Iris pigment epithelial cell (primary cell): ENCODE measurements at places on chromosomes 5 and 9.
A peak's percentile ranks its signal among the peaks of the same experiment; 100 is the strongest.

DNA sequence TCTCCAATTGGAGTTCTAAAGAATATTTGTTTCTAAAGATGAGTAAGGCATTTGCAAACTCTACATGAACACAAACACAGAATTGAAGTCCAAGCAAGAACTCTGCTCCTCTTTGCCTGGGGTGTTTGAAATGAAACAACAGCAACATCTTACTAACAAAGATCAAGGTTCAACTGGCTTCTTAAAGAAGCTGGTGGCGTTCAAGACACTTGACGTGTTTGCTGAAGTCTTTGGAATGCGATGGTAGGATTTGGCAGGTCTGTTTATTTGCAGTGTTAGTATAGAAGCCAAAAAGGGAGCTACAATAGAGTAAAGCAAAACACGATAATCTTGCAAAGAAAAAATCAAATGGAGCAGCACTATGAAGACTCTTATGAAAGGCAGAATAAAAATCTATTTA, 94.9 kb downstream of the BASP1 start:
- peak; percentile 30 for DNase-seq

GRCh38 chr5:1349246-1349645, 4.3 kb upstream of the CLPTM1L start:
- DNase-seq: no peak

DNA sequence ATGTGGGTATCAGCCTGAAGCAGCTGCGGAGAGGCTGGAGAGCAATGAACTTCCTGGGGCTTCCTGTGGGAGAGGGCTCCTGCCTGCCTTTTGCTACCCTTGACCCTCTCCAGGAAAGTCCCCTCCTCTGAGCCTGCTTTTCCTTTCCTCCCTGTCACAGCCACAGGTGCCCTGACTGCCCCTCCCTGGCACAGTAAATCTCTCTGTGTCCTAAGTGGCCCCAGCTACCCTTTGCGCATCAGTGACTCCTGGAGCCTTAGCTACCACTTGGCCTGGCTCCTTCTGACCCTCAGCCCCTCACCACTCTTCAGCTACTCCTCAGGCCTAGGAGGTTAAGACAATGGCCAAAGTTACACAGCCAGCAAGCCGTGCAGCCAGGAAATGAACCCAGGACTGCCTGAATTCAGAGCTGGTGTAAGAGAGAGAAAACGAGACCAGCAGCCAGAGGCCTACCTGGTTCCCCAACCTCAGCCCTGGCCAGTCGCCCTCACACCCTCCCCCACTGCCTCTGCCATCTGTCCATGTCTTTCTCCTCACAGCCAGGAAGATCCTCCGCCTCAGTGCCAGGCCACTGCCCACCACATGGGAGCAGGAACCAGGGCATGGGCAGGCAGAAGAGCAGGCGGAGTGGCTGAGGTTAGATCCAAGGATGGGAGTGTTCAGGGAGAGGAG, 18.6 kb downstream of the CNTFR start:
- DNase-seq: no peak

- DNase-seq: no peak
Observed at GRCh38 chr5:131550606-131551005, 84.4 kb downstream of the RAPGEF6 start.

DNA sequence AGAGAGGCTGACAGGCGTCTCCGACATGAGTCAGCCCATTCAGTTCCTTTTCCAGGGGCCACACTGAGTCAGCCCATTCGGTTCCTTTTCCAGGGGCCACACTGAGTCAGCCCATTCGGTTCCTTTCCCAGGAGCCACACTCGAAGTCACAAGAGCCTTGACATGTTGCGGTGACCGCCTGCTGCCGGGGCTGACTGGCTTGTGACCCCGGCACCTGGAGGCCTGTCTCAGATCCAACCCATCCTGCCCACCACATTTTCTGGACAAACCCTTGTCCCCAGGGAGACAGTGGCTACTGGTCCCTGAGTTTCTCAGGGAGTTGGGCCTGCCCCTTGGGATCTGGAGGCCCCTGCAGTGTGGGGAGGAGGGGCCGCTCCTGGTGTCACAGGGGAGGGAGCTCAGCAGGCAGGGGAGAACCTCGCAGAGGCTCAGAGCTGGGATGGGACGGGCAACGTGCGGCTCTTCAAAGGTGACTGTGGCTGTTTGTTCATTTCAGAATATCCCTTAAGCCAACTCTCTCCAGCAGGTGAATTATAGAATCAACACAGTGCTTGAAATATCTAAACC, 40.5 kb upstream of the LPCAT1 start:
- peak; percentile 50 for DNase-seq

DNA sequence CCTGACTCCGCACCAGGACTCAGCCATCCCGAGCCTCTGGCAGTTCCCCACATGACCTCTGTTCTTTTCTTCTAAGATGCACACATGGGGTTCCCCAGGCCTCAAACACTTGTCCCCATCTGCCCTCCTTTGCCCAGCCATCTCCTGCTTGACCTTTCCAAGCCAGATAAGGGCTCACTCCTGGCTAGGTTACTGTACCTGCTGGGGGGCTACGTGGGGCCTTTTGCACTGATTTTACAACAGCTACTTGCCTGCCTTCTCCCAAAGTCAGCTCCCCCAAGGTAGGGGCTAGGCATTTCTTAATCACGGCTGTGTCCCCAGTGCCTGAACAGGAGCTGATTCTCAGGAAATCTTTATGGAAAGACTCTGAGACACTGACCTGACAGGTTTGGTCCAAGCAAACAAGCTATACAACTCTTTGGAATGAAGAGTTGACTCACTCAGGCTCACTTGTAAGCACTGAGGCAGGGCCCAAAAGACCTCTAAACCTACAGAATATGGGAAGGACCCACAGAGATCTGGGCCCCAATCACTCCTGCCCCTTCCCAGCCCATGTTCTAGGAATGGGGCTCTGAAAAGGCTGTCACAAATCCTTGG, 2.5 kb downstream of the MACROH2A1 start:
- DNase-seq: no peak

GRCh38 chr9:99605016-99605743, 216.5 kb upstream of the NR4A3 start:
- no peak for DNase-seq

GRCh38 chr5:171093598-171093997, 215.4 kb upstream of the TLX3 start:
- peak; percentile 7 for DNase-seq

- DNase-seq: peak; percentile 64
Observed at GRCh38 chr5:176413255-176413565, 3.1 kb downstream of the CLTB start.

GRCh38 chr9:2691626-2692025, 25.7 kb upstream of the KCNV2 start:
- peak; percentile 25 for DNase-seq

- peak; percentile 70 for DNase-seq
Observed at GRCh38 chr5:72402381-72402890, 82.3 kb downstream of the PTCD2 start.

GRCh38 chr5:146919304-146919703, 40.7 kb upstream of the PPP2R2B start:
- no peak for DNase-seq

DNA sequence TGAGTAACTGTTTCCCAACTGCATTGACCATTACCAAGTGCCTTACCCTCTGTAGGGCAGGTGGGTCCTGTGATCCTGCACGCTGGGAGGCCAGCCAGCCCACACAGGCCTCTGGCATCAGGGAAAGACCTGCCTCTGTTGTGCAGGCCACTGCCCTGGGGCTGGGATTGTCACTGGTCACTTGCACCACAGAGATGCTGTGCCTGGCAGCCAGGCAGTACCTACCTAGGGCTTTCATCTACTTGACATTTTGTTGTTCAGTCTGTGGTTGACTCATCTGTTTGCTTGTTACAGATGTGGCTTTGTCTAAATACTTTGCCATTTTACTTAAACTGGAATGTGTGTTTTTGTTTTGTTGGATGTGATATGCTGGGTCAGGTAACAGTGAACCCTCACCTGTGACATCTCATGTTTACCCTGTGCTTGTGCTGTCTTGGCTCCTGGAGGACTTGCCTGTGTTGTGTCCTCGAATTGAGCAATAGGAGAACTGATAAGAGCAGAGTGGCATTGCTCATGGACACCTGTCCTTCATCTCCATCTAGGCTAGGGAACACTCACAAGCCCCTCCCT, 32.8 kb downstream of the SECISBP2 start:
- no peak for DNase-seq

GRCh38 chr9:12818431-12819000, 43.7 kb downstream of the LURAP1L start:
- DNase-seq: peak; percentile 60

DNA sequence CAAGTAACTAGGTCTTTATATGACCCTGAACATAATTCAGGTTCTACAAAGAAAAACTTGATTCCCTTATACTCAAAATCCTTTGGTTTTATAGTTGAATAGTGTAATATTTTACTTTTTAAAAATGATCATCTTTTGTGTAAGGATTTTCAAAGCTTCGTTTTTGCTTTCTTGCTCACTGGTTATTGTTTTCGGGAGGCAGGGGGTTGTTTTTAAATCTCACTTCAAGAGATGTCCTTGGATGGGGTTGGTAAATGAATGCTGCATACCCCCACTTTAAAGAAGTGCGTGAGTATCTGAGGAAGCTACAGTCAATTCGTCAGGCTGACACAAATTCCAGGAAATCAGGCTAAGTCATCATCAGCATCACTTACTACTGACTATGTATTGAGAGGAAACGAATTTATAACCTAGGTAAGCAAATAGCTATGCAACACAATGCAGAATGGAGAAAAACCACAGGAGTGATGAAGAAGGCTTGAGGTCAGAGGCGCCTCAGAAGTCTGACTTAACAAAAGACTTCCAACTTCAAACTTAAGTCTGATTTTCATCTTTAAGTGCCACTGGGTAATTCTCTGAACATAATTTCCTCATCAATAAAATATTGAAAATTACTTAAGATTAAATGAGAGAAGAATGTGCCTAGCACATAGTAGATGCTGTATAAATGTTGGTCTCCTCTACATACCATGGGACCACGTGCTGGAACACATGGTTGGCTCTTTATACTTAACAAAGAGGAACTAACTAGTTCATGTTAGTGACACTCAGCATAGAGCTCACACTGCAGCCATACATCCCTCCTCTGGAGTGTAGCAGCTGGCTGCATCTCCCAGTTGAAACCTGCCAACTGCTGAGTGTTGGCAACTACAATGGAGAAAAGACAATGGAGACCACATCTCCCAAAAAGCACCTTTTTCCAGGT, 106.0 kb upstream of the KIF2A start:
- no peak for DNase-seq

DNA sequence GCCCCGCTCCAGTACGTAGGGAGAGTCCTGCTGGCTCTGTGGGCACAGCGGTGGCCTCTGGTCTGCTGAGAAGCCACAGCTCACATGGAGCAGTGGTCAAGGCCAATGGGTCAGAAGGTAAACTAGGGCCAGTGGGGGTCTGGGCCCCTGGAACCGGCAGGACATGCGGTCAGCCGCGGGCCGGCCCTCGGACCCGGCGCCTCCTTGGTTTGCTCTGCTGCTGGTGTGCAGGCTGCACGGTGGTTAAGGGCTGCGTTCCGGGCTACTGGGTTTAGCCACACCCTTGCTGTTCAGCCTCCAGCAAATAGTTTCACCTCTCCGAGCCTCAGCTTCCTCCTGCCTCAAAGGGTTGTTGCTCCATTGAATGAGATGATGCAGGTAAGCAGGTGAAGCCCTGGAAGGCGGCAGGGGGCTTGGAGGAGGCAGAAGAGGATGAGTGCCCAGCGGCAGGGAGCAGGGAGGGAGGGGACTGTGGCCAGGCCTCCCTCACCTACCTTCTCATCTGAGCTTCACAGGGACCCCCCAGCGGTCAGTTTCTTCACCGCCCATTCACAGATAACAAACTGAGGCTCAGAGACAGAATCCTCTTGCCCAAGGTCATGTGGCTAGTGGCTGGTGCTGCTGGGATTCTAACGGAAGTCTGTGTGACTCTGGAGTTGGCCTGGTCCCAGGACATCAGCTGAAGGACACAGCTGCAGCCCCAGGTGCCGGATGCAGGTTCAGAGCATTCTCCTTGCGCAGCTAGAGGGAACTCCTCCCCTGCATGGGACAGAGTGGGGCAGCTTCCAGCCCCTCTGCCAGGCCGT, 3.7 kb upstream of the COL5A1 start:
- no peak for DNase-seq

- peak; percentile 80 for DNase-seq
Observed at GRCh38 chr5:57499262-57500050, 16.8 kb upstream of the ACTBL2 start.

DNA sequence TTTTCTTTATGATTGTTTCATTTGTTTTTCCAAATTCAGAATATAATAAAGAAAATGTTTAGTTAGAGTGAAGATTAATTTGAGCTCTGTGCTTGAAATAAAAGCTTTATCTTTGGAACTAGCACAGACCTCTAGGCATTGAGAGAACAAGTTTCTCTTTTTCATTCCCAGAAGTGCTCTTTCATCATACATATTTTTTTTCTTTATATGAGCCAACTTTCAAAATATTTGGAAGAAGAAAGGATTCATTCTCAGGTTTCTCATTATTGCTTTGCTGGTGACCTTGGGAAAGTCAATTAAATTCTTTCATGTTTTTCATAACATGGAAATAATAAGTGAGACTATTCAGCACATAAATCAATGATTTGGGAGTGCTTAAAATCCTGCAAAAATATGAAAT, 16.8 kb downstream of the CTXN3 start:
- DNase-seq: peak; percentile 31
